ENCODE measurements at places on chromosomes 11 and 22. TPM values are rescaled to one million over a fixed set of nuclear protein-coding genes. Genes with fewer than 3 reads are reported as not detected.

Gene OR8G1
- total RNA-seq, result not detected

DNA sequence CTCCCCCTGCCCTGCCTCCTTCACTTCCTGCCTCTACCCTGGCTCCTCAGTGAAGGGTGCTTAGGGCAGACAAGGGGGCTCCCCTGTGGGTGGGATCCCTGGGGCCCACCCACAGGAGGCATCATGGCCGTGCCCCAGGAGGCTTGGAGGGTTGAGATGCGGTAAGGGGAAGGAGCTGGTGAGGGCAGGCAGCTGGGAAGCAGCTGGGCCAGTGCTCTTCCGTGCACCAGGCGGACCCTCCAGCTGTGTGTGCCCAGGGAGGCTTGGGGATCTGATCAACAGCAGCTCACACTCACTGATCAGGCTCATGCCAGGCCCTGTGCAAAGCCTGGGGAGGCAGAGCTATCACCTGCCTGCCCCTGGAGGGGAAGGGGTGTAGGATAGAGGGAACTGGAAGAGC, 59.3 kb upstream of the TTLL12 start:
- no peak for DNase-seq

Gene GGT5
- total RNA-seq, result not detected

- DNase-seq, result peak; percentile 77
Observed at GRCh38 chr11:12827929-12828812, 153.9 kb downstream of the TEAD1 start.

Gene CASP5
- total RNA-seq, result not detected

DNA sequence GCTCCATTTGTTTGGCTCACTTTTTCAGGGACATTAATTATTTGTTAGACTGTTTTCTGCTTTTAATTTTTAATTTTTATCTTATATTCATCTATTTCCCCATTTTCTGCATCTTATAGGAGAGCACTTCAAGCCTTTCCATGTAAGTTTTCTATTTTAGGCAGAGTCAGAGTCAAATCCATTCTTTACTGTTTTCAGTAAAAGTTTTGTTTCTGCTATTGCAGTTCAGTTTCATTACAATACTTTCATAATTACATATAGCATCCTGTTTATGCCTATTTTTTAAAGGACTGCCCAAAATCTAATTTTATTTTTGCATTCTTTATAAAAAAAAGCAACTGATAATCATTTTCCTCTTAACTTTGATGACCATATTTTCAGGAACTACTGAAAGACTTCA, 3.8 kb upstream of the OR10A5 start:
- no peak for DNase-seq

Gene SEC14L6
- total RNA-seq, result not detected

GRCh38 chr11:6419009-6419631, at the start of gene APBB1:
Gene APBB1, minus strand, starts transcription at chr11:6419094. Its CDS starts 7,747 bp downstream, at chr11:6411347.
- DNase-seq, result no peak

GRCh38 chr11:60377401-60378136, 763 bp upstream of the MS4A7 start:
- DNase-seq, result no peak

- no peak for DNase-seq
Observed at GRCh38 chr11:49302360-49302759, 94.0 kb upstream of the FOLH1 start.

Gene KRTAP5-11
- not detected for total RNA-seq

GRCh38 chr11:87405843-87406242, 368.1 kb downstream of the TMEM135 start:
- no peak for DNase-seq

GRCh38 chr11:129280027-129280811, 88.1 kb upstream of the ARHGAP32 start:
- DNase-seq, result peak; percentile 81

- DNase-seq, result no peak
Observed at GRCh38 chr11:42841556-42841955, 470.2 kb upstream of the API5 start.

Gene CCDC15
- 7.4 TPM for total RNA-seq

- peak; percentile 5 for DNase-seq
Observed at GRCh38 chr11:28938091-28938490, 829.9 kb downstream of the METTL15 start.

DNA sequence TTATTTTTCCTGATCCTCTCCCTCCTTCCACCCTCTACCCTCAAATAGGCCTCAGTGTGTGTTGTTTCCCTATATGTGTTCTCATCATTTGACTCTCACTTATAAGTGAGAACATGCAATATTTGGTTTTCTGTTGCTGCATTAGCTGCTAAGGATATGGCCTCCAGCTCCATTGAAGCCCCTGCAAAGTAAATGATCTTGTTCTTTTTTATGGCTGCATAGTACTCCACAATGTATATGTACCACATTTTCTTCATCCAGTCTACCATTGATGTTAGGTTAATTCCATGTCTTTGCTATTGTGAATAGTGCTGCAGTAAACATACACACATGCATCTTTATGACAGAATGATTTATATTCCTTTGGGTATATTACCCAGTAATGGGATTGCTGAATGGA, 13.3 kb upstream of the RASSF10 start:
- no peak for DNase-seq

Gene CASP4
- total RNA-seq, result 60.6 TPM

DNA sequence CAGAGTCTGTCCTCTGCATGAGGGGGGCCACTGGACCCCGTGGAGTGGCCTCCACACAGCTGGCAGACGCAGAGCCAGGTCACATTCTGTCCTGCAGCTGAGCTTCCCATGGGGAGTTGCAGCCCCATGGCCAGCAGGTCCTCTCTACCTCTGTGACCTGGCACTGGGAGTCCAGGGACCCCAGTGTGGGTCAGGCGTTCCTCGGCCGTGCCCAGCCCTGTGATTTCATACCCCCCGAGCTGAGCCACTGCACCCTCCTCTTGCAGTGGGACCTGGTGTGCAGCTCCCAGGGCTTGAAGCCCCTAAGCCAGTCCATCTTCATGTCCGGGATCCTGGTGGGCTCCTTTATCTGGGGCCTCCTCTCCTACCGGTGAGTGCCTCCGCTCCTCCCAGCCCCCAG, 32.2 kb upstream of the SLC22A12 start:
- no peak for DNase-seq

DNA sequence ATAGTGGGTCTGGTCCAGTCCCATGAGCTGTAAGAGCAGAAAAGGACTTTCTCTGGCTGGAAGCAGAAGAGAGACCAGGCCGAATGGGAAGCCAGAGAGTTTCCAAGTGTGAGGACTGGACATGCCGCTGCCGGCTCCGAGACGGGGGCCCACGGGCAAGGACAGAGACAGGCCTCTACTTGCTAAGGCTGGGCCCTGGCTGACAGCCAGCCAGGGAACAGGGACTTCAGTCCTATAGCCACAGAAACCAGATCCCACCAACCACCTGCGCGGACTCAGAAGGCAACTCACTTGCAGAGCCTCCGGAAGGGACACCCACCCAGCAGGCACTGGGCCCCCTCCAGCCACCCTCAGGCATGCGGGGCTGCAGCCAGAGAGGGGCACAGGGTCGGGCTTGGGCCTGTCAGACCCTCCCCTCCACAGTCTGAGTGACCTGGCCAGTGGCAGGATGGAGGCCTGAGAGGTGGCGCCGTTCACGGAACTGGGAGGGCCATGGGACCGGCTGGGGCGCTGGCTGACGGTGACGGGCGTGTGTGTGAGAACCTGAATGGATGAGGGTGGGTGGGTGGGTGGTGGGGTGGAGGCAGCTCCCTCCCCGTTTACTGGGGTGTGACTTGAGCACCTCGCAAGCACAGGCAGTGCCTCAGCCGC, 47.8 kb upstream of the A4GALT start:
- no peak for DNase-seq
